ENCODE measurements at places on chromosomes 6 and 20.

DNA sequence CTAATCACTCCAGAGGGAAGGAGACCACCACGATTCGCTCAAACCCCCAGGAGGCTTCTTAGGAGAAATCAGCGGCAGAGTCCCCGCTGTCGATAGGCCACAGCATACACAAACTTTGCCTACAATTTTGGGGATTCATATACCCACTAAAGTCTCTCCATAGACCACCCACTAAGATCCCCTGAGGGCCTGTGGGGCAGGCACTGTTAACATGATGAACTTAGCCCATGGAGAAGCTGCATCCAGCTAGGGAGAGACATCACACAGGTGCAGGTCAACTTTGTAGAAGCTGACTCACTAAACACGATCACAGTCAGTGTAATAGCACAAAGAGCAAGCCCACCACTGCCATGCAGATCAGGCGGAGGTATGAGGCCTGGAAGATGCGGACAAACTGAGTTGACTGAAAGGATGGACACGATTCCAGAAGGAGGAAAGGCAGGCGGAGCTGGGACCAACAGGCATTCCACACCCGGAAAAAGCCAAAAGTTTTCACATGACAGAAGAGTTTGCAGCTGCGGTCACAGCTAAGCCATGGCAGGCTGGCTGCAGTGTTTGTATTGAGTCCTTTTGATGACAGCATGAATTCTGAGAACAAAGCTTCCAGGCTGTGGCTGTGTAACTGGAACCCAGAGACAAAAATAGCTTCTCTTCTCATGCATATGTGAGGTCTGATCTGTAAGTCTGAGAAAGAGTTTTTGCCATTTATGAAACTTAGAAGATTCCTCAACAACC lies 75.7 kb upstream of the QKI start:
- DNase-seq, result no peak

- DNase-seq, result no peak
Observed at GRCh38 chr6:63496361-63496804, 75.9 kb upstream of the LOC128125822 start.

DNA sequence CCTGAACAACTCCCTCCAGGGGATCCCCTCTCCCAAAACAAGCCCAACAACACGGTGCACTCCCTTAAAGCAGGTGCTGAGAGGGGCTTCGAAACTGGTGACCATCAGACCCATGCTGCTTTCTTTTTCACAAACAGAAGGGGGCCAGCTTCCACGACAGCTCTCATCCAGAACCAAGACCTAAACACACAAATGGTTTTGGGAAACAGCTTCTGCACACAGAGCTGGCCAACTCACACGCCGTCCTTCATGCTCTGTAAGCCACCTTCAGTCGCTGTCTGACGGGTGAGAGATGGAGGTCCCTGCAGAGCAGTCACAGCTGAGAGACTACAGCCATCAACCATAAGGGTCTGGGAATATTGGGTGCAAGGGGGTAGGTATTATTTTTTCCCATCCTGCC lies 76.3 kb downstream of the ZMYND8 start:
- DNase-seq, result no peak

GRCh38 chr6:159360306-159360705 lies 191.1 kb downstream of the FNDC1 start:
- no peak for DNase-seq

DNA sequence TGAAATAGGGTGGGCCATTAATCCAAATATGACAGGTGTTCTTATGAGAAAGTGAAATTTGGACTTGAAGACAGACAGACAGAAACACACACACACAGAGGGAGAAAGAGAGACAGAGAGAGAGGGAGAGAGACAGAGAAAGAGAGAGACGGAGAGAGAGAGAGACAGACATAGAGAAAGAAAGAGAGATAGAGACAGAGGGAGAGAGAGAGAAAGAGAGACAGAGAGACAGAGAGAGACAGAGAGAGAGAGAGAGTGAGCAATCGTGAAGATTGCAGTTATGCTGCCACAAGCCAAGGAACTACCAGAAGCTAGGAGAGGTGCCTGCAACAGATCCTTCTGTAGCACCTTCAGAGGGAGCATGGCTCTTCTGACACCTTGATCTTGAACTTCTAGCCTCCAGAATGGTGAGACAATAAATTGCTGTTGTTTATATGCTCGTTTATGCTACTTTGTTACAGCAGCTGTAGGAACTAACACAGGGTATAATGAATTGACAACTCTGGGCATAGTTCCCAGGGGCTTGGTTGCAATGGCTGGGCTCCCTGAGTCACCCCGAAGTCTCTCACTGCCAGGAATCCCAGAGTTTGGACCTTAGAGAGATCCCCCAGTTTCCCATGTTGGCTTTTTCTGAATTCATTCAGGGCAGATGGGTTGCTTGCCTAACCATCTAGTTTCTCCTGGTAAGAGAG lies 44.7 kb upstream of the ECI2 start:
- no peak for DNase-seq

DNA sequence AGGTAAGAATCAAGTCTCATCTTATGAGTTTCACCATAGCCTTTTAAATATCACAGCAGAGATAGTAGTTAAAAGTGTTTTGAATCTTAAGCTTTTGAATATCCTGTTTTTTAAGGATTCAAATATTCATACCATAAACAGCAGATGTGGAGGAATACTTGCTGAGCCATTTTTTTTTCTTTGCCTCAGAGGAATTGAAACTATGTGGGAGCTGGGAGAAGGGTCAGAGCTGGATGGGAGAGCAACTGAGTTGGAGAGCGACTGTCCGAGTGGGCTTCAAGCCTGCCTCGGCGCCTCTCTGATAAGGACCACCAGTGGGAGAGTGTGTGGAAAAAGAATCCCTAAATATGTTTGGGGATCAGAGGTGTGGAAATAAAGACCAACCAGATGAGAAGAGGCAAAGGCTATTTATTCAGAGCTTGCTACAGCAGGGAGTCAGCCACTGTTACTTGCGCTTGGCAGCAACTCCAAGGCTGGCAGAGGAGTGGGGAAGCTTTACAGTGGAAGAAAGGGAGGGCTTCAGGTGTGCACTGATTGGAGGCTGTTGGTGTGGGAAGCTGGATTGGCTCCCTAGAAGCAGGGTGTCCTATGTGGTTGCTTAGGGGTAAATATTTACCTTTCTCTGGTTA lies 34.3 kb upstream of the MCUR1 start:
- DNase-seq, result no peak
